ENCODE measurements at places on chromosomes 4 and X.

DNA sequence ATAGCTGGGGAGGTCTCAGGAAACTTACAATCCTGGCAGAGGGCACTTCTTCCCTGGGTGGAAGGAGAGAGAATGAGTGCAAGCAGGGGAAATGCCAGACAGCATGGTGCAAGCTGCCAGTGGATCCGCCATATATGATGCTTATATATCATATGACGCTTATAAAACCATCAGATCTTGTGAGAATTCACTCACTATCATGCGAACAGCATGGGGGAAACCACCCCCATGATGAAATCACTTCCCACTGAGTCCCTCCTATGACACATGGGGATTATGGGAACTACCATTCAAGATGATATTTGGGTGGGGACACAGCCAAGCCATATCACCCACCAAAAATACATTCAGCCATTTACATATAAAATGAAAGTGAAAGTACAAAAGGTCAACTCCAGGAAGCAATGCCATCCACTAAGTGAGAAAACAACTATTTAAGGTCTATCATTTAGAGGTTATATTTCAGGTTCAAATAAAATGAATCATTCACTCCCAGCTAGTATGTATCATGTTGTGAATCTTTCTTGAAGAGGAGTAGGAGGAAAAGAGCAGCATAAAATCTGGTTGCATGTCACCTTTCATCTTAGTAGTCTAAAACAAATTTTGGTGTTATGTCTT is 20.3 kb upstream of the DYNLT3 start:
- no peak for DNase-seq

- no peak for DNase-seq
Measured at GRCh38 chr4:48042979-48043461, 26.4 kb downstream of the NIPAL1 start.

DNA sequence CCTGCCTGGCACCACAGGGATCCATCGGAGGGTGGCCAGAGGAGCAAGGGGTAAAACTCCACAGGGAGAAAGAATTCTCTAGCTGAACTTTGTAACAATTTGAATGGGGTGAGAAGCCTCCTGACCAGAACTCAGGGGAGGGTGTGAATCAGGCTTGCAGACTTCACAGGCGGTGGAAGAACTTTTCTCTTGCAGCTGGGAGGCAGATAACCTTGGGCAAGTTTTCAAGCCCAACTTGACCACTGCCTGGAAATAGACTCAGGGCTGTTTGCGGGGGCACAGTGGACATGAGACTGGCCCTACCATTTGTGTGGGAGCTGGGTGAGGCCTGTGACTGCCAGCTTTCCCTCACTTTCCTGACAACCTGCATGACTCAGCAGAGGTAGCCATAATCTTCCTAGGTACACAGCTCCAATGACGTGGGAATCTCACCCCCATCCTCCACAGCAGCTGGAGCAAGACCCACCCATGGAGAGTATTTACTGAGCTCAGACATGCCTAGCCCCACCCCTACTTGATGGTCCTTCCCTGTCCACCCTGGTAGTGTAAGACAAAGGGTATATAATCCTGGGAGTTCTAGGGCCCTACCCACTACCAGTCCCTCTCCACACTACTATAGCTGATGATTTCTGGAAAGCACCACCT is 210.0 kb upstream of the AGTR2 start:
- no peak for DNase-seq

DNA sequence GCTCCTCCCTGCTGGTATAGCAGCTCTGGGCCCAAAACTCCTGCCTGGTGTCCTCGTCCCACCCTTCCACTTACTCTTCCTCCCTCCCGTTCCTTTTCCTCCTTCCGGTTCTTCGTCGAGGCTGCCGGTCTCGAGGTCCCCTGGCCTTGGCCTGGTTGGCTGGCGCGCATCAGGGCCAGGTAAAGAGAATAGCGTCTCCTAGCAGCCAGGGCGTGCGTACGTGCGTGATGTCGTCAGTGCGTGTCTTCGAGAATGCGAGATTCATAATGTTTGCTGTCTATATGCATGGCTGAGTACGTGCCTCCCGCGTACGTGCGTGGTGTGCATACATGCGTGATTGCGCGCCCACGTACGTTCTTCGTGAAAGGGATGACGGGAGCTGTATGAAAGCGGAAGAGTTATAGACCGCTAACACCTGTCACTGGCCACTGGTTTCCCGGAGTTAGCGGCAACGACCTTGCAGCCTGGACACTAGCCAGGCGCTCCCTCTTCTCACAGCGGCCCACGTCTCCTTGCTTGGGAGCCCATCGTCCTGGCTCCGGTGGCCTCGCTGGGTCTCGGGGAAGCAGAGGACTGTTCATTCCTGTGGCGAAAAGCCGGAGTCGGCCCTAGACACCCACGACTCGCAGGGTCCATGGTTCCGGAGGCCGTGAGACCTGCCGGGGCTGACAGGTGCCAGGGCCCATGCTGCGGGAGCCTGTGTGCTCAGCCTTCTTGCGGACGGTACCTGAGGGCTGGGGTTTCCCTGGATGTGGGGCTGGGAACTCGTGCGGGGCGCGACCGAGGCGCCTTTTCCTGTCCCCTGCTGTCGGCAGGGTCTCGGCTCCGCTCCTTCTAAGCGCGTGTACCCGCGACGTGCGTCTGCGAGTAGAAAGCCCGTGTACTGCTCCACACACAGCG is at the start of gene EOLA1:
Gene EOLA1, plus strand, starts transcription at position 392 of the 900 bp plus-strand sequence. CDS start 4,619 bp downstream, outside the sequence.
- DNase-seq = peak; percentile 92

DNA sequence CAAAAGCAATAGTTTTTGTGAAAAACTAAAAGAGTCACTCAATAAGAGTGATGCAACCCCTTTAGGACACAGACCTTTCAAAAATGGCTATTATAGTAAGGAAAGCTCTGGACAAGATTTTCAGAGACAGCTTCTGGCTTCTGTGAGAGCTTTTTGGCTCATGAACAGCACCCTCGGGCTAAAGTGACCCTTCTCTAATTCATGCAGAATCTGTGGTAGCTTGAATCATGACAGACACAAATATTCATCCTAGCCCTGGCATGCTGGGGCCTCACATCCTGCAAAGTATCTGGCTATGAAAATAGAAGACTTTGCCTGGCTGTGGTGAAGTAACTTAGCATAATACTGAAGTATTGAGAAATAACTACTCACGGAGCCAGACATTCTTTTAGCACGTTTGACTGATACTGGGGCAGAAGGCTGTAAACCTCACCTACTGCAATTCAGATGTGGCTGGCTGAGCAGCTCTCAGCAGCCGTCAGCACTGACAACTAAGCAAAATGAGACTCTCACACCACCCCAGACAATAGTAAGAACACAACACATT is 327.3 kb downstream of the MAPK10 start:
- peak; percentile 89 for DNase-seq

DNA sequence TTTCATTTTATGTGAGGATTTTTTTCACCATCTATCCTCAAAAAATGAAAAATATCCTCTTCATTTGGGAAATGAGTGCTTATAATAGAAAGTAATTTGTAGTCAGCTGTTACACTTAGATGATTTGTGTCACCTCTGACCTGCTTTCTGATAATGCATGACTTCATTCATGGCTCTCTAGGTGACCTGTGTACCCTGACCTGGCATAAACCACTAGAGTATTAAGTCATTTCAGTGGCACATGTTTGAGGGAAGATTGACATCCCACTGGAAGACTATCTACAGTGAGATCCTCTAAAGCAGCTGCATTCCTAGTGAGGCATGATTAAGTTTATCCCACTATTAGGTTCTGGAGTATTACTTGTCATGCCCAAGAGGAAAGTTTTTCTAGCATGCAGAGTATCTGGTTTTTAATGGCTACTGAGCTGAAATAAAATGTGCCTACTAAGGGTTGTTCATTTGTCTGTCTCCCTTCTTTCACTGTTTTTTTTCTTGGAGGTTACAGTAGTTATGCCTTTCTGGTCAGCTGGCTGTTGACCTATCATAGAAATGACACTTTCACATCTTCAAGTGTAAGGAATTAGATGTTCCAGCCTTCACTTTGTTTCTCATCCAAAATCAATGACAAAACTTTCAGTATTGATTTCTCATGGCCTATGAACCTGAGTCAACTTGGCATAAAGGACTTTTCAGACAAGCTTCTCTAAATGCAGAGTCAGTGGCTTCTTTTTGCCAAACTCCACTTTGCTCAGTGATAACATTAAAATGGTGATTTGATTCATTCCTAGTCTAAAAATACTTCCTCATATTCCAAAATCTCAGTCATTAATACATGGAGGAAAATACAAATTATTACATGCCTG is 33.1 kb downstream of the TET2 start:
- no peak for DNase-seq

DNA sequence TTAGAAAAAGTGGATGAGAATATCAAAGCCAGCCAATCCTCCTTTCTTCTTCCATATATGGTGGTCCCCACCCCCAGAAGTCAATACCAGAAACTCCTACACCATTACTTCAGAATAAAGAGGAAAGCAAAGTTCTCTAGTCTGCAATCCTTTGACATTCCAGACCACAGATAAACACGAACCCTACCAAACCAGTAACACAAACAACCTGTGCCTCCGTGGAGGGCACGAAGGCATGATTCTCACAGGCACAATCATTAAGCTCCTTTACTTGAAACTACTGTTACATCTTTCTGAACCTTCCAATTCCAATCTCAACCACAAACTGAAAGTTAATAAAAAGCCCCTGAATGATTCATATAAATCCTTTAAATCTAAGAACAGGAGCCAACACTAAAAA is 16.3 kb downstream of the MAML3 start:
- DNase-seq = peak; percentile 88

- peak; percentile 34 for DNase-seq
Measured at GRCh38 chr4:88599298-88599697, 7.0 kb downstream of the HERC3 start.

- no peak for DNase-seq
Measured at GRCh38 chr4:163384926-163385325, 41.2 kb downstream of the NPY5R start.

GRCh38 chr4:151569650-151570049 is 160.7 kb downstream of the FHIP1A start:
- DNase-seq = no peak

GRCh38 chr4:101696276-101697010 is 94.1 kb upstream of the BANK1 start:
- no peak for DNase-seq

GRCh38 chrX:131792789-131793462 is 230.2 kb upstream of the STK26 start:
- DNase-seq = peak; percentile 94

GRCh38 chr4:14908635-14909034 is 93.6 kb upstream of the CPEB2 start:
- DNase-seq = peak; percentile 59

DNA sequence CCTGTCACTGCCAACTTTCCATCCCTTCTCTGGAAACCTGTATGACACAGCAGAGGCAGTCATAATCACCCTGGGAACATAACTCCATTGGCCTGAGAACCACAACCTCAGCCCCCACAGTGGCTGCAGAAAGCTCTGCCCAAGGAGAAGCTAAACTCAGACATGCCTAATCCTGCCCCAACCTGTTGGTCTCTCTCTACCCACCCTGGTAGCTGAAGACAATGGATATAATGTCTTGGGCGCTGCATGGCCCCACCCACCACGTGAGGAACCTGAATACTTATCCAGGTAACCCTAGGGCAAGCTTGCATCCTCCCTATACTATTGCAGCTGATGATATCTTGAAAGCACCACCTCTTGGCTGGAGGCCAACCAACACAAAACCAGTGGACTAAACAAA is 225.2 kb downstream of the TEX13C start:
- no peak for DNase-seq

DNA sequence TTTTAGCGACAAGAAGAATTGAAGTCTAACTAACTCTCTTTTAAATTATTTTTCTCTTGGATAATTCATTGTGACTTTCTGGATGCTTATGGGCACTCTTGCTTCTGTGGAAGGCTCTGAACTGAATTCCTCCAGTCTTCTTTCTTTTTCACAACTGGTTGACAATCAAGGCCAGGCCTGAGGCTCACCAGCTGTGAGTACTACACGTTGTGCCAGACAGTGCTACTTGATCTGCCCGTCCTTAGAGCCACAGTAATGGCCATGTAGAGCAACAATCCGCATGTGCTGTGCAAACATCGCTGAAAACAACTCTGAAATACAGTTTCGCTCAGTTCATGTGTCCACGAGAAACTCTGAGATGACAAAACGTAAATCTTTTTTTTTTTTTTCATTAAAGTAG is 1336.3 kb upstream of the AGA start:
- no peak for DNase-seq

DNA sequence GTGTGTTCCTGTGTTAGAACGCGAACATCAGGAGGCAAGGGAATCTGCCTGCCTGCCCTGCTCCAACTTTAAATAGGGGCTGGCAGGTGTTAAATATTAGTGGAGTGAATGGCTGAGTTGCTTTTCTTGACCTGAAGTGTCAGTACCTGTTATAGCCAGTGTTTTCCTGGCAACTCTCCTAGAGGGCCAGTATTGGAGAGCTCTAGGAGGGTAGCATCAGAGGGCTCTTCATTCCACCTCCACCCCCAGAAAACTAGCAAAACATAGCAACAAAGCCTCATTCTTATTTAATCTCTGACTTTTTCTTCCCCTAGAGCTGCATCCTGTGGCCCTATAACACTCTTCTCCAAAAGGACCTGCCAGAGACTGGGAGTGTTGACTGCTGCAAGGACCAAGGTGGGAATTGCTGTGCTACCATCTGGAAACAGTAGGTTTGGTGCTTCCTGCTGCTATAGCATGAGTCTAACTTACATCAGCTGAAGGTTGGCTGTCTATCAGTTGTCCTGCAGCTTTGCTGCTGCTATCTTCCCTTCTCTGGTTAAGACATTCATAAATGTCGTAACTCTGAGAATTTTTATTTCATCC is 33.5 kb downstream of the SGMS2 start:
- DNase-seq = no peak

- no peak for DNase-seq
Measured at GRCh38 chrX:2708592-2709188, 17.6 kb downstream of the CD99 start.

DNA sequence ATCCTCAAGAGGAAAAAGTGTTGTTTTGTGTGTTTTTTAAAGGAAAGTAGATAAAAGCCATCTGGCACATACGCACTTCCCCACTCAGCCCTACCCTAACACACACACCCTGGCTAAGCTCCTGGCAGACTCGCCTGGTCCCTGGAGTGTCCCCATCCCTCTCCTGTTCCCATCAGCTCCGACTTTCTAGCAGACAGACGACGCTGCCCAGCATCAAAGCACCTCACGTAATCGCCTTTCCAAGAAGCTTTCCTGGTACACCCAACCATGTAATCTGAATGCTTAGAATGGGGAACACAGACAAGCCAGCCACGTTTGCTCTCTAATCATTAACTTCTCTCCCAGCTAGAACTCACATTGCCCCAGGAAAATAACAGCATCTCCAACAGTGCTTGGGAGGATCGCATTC is 116.2 kb downstream of the AFAP1 start:
- DNase-seq = no peak

- no peak for DNase-seq
Measured at GRCh38 chr4:30950737-30951136, 230.6 kb downstream of the PCDH7 start.

DNA sequence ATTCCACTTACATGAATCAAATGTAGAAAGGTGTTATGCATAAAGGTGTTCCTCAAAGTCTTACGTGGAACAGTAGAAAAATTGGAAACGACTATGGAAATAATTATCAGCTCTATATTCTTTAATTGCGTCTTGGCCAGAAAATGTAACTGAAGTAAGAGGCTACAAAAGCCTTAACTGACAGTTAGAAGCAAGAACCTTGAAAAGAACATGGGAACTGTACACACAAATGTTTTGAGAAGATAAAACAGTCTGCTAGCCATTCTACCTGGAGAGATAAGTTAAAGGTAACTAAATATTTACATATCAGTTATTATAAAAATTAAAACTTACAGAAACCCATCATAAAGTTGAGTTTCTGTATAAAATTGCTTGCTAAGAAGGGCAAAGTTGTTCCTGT is 172.0 kb upstream of the FTHL17 start:
- no peak for DNase-seq
